ENCODE measurements at places on chromosomes 7 and 10. TPM values are rescaled to one million over a fixed set of nuclear protein-coding genes. Genes with fewer than 3 reads are reported as not detected.

GALNT17 gene
- total RNA-seq: 10.4 TPM

BAMBI gene
- 4.8 TPM for total RNA-seq

DNA sequence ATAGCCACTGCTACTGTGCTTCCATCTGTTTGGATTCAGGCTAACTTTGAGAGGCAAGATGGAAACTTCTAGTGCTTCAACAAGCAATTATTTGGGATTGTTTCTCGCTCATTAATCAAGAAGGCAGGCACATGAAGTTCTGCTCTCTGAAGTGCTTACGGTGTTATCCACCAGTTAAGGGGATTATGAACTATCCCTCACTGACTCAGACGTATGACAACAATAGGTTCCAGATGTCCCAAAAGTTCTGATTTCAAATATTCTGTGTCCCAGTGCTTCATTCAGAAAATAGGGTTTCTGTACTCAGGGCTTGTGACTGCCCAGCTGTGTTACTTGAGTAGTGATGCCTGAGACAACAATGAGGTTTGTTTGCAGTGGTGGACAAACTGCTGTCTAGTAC lies 81.0 kb downstream of the HACD1 start:
- no peaks in the 10 kb centered on the region for H3K4me1 ChIP-seq
- H3K36me3 ChIP-seq: no peaks in the 10 kb centered on the region
- no peak for DNase-seq
- H3K27ac ChIP-seq: no peak overlapping the region

PNLIP gene
- total RNA-seq: not detected

DNA sequence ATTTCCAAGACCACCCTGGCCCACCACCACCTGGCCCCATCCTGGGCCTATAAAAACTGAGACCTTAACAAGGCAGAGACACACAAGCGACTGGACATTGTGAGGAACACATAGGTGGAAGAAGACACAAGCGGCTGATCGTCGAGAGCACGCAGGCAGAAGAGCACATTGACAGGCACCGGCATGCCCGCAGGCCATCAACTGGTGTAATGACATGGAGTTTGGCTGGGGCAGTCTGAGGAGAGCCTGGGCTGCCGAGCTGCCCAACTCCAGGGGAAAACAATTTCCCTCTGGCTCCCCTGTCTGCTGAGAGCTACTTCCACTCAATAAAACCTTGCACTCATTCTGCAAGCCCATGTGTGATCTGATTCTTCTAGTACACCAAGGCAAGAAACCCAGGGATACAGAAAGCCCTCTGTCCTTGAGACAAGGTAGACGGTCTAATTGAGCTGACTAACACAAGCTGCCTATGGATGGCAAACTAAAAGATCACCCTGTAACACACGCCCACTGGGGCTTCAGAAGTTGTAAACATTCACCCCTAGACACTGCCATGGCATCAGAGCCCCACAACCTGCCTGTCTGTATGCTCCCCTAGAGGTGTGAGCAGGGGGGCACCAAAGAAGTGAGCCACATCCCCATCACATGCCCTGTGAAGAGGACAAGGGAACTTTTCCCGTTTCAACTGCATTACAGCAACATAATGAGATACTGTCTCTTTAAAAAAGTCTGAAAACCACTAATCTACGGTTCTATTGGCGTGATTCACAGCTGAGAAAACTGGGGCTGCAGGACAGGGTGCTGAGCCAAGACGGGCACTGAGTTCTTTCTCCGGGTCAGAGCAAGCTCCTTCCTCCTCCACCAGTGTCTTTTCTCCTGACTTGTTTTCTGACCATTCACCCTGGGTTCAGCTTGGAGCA lies 18.5 kb upstream of the TNS3 start:
- no peak for DNase-seq
- H3K4me3 ChIP-seq: no peak overlapping the region
- H3K36me3 ChIP-seq: no peaks in the 10 kb centered on the region
- no peaks in the 10 kb centered on the region for H3K27me3 ChIP-seq
- peaks cover 4% of the 10 kb centered on the region for H3K4me1 ChIP-seq
- no peak overlapping the region for H3K27ac ChIP-seq

DNA sequence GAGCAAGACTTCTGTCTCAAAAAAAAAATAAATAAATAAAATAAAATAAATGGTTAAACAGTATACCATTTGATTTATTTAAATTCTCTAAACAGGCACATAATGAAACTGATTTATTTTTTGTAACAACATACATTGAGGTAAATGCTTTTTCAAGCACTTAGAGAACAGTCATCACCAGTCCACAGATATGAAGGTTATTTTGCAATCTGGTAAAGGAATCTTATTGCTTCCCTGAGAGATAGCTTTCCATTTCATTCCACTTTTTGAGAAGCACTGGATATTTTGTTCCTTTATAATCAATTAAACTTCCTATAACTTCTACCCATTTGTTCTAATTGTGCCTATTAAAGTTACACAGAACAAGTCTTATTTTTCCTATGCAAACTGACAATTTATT lies 5.2 kb downstream of the CEP55 start:
- H3K36me3 ChIP-seq: peaks cover 4% of the 10 kb centered on the region
- H3K4me3 ChIP-seq: no peak overlapping the region
- no peaks in the 10 kb centered on the region for H3K27me3 ChIP-seq

KLF14 gene
- not detected for total RNA-seq

EGFR gene
- total RNA-seq: 2.3 TPM

- no peak overlapping the region for H3K27ac ChIP-seq
- H3K36me3 ChIP-seq: peaks cover 16% of the 10 kb centered on the region
- DNase-seq: no peak
Measured at GRCh38 chr7:158732494-158733219, 28.1 kb upstream of the NCAPG2 start.

- H3K4me3 ChIP-seq: no peak overlapping the region
- no peak overlapping the region for H3K27ac ChIP-seq
- DNase-seq: no peak
- no peaks in the 10 kb centered on the region for H3K36me3 ChIP-seq
- H3K27me3 ChIP-seq: no peaks in the 10 kb centered on the region
Measured at GRCh38 chr7:71285571-71286145, 153.7 kb downstream of the GALNT17 start.

GRCh38 chr10:33209802-33210201 lies 124.7 kb downstream of the NRP1 start:
- H3K4me1 ChIP-seq: peaks cover 36% of the 10 kb centered on the region
- no peak overlapping the region for H3K27ac ChIP-seq
- no peaks in the 10 kb centered on the region for H3K27me3 ChIP-seq
- H3K4me3 ChIP-seq: no peak overlapping the region
- DNase-seq: no peak

- DNase-seq: no peak
- no peak overlapping the region for H3K4me3 ChIP-seq
- no peak overlapping the region for H3K27ac ChIP-seq
- no peaks in the 10 kb centered on the region for H3K27me3 ChIP-seq
- peaks cover 9% of the 10 kb centered on the region for H3K36me3 ChIP-seq
Measured at GRCh38 chr7:7821517-7821916, 103.1 kb upstream of the RPA3 start.

GNG11 gene
- total RNA-seq: 9.4 TPM

KIAA1217 gene
- 10.5 TPM for total RNA-seq

DNA sequence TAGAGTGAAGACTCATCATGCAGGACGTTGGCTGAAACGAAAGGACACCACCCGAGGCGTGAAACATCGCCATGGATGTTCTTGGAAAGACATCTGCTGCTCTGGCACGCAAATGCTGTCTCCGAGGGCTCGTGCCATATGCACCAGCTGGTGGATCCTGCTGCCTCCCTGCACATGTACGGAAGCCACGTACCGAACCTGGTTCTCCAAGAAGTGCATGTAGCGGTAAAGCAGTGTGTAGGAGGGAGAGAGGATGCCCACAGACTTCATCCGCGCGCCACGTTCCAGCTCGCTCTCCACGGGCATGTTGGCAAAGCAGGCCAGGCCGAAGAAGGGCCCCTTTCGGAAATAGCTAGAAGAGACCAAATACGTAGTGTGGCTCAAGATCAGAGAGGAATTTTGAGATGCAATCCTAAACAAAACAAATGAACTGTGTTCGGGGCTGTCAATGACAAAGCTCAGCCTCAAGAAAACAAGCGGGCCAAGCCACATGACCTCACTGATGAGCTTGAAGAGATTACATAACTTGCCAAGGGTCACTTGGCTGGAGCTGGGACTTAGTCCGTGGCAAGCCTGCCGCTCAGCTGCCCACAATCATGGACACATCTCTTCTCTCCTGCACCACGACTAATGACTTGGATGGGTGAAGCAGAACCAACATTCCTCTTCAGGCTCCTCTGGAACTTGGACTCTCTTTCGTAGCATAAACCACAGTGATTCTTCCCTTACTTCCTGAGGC lies 16.5 kb downstream of the DENND11 start:
- H3K27me3 ChIP-seq: no peaks in the 10 kb centered on the region
- no peak overlapping the region for H3K27ac ChIP-seq
- H3K4me1 ChIP-seq: peaks cover 7% of the 10 kb centered on the region
- no peak for DNase-seq

DNA sequence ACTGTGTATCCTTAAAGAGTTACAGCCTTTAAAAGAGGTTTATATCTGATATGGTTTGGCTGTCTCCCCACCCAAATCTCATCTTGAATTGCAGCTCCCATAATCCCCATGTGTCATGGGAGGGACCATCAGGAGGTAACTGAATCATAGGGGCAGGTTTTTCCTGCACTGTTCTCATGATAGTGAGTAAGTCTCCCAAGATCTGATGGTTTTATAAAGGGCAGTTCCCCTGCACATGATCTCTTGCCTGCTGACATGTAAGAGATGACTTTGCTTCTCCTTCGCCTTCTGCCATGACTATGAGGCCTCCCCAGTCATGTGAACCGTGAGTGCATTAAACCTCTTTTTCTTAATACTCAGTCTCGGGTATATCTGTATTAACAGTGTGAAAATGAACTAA lies 9.7 kb downstream of the RTKN2 start:
- no peak overlapping the region for H3K27ac ChIP-seq
- H3K36me3 ChIP-seq: peaks cover 16% of the 10 kb centered on the region
- DNase-seq: no peak
- H3K27me3 ChIP-seq: no peaks in the 10 kb centered on the region

DNA sequence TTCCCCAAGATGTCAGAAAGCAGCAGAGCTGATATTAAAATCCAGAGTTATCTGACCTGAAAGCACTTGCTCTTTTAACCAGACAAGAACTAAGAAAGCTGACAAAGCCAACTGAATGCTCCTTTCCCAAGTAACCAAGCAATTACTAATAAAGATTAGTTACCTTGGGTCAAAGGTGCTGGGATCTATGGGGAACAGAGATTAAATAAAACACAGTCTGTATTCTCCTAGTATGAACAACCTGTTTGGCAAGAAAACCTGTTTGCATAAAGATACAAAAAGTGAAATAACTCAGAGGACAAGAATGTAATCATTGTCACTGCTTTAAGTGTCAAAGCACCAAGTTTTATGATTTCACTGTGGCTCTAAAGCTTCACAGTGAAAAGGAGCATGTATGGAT lies 35.7 kb downstream of the ITPRID1 start:
- H3K27ac ChIP-seq: no peak overlapping the region
- H3K4me3 ChIP-seq: no peak overlapping the region
- DNase-seq: no peak
- peaks cover 19% of the 10 kb centered on the region for H3K4me1 ChIP-seq
- no peaks in the 10 kb centered on the region for H3K27me3 ChIP-seq

PNLIPRP2 gene
- total RNA-seq: not detected

GBF1 gene
- total RNA-seq: 43.2 TPM

- peak overlapping the region; percentile 12 for H3K27ac ChIP-seq
- no peaks in the 10 kb centered on the region for H3K27me3 ChIP-seq
- peaks cover 32% of the 10 kb centered on the region for H3K4me1 ChIP-seq
- DNase-seq: no peak
Measured at GRCh38 chr10:1464881-1465417, 272.4 kb downstream of the ADARB2 start.

DNA sequence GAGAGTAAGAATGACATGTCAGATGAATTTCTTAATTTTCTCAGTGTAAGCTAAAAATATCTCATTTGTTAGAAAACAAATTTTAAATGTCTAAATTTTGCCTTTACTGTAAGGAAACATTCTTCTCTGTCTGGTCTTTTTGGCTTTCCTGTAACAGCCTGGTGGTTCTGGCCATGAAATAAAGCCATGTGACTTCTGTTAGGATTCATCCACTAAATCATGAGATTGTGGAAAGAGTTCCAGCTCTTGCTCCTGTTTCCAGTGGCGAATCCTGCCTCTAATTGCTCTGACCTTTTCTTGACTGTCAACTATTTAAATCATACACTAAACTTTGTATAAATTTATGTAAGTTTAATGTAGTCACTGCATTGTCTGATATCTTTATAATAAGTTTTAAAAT lies 398.5 kb upstream of the AKR1E2 start:
- DNase-seq: no peak
- H3K4me1 ChIP-seq: peaks cover 34% of the 10 kb centered on the region
- no peak overlapping the region for H3K4me3 ChIP-seq
- H3K27ac ChIP-seq: no peak overlapping the region
- no peaks in the 10 kb centered on the region for H3K36me3 ChIP-seq
- H3K27me3 ChIP-seq: no peaks in the 10 kb centered on the region

DNA sequence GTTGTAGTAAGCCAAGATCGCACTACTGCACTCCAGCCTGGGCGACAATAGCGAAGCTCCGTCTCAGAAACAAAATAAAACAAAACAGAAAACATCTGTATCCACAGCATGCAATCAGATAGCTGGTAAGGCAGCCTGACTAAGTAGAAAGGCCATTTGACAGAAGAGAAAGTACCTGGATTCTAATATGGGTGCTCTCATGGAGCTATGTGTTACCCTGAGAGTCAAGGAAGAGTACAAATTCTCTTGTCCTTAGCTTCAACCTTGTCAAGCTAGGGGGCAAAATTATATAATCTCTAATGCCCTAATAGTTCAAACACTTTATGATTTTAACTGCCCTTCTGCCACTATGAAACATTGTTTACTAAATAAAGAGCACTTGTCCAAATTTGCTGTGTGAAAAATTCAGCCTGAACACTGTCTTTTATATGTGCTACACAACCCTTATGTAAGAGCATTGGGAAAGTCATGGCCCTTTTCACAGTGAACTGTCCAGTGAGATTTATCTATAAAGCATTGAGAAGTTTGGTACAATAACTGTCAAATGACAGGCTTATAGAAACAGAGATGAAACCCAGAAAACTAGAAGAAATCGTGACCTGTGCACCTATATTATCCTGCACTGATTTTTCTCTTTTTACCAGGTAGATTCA lies 51.2 kb upstream of the PRKG1 start:
- H3K4me1 ChIP-seq: no peaks in the 10 kb centered on the region
- H3K4me3 ChIP-seq: no peak overlapping the region
- H3K27ac ChIP-seq: no peak overlapping the region
- no peaks in the 10 kb centered on the region for H3K36me3 ChIP-seq

DNA sequence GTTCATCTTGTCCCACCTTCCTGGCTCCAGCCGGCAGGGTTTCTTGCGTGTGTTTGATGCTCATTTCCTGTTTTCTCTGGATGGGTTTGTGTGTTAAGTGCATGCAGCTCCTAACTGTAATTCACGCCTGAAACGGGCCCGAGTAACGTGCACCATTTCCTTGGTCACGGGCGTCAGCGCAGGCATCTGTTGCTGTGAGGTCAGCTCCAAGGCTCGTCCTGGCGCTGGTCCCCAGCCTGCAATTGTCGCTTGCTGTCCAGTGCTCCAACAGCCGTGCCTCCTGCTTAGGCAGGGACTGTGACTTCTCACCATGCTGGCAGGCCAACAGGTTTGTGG lies 201.1 kb downstream of the GLRX3 start:
- no peaks in the 10 kb centered on the region for H3K36me3 ChIP-seq
- no peak overlapping the region for H3K27ac ChIP-seq
- peaks cover 20% of the 10 kb centered on the region for H3K27me3 ChIP-seq
- no peak overlapping the region for H3K4me3 ChIP-seq

PPP1R9A gene
- total RNA-seq: 22.7 TPM

GRCh38 chr10:11682851-11683250 lies 59.3 kb upstream of the ECHDC3 start:
- no peaks in the 10 kb centered on the region for H3K36me3 ChIP-seq
- DNase-seq: no peak
- H3K27me3 ChIP-seq: no peaks in the 10 kb centered on the region
- H3K4me1 ChIP-seq: peaks cover 30% of the 10 kb centered on the region
- H3K27ac ChIP-seq: no peak overlapping the region
